Uterus (tissue), 4 donors: ENCODE measurements at places on chromosomes 2 and 18. TPM values are rescaled to one million over a fixed set of nuclear protein-coding genes. Genes with fewer than 3 reads are reported as not detected.

Gene PDCL3
- total RNA-seq, result 3.8 TPM

Gene ALKAL2
- total RNA-seq, result 33.1 TPM

Gene EVA1A
- 2.3 TPM for total RNA-seq

Gene KCNE4
- 38.4 TPM for total RNA-seq

Gene HMSD
- total RNA-seq, result not detected

Gene PLA2R1
- 36.2 TPM for total RNA-seq

Gene TUBA4B
- total RNA-seq, result not detected

Gene PASK
- total RNA-seq, result 11.5 TPM

DNA sequence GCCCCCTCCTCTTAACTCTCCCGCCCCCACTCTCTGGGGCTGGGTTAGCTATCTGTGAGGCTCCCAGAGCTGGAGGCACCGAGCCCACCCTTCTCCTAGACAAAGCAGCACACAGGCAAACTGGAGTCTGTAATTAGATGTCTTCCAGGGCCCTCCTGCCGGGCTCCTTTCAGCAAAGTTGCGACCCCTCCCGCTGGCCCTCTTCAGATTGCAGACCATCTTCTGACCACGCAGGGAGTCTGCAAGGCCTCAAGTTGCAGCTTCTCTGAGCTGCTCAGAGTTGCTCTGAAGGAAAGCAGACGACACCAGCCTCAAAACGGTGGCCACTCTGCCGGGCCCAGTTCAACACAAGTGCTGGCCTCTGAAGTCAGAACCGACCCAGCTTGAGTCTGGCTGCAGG is 228.4 kb upstream of the COPS8 start:
- DNase-seq, result no peak

DNA sequence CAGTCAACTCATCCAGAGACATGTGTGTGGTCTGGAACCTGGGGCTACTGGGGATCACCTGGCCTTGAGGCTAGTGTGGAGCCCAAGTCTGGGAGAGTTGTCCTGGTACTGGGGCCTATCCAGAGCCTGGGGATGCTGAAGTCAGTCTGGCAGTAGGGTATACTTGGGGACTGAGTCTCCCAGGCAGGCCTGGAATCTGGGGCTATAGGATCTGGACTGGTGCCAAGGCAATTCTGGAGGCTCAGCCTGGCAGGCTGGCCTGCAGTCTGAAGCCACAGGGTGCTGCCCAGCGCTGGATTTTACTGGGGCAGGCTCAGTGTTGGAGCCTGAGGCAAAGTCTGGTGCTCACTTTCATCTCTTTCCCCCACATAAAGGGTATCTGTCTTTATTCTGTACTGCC is 46.5 kb downstream of the AQP4 start:
- no peak for DNase-seq

GRCh38 chr2:38876407-38876806 is 631 bp downstream of the MORN2 start:
- no peak for DNase-seq

DNA sequence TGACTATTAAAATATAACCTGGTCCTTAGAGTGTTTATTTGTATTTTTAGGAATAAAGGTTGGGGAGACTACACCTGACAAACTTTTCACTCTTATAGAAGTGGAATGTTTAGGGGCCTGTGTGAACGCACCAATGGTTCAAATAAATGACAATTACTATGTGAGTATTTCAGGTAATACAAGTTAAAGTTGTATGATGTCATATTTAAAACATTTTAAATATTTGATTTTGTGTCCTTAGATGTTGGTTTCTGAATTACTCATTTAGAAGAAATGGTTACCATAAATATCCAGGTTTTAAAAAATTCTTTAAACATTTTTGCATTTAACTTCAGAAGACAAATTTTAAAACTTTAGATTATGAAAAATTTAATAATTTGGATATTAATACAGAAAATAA is 11.8 kb upstream of the ANKRD12 start:
- DNase-seq, result no peak

DNA sequence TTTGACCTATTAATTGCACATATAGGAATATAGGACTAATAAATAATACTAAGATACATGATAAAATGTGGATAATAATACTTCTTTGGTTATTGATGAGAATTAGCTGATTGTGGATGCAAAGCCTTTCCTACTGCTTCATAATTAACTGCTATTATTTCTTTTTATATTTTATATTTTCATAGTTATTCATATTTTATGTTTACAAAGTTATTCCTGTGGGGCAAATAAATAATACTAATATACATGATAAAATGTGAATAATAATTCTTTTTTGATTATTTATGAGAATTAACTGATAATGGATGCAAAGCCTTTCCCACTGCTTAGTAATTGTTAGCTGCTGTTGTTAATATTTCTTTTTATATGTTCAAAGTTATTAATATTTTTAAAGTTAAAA is 146.7 kb downstream of the EHBP1 start:
- no peak for DNase-seq

DNA sequence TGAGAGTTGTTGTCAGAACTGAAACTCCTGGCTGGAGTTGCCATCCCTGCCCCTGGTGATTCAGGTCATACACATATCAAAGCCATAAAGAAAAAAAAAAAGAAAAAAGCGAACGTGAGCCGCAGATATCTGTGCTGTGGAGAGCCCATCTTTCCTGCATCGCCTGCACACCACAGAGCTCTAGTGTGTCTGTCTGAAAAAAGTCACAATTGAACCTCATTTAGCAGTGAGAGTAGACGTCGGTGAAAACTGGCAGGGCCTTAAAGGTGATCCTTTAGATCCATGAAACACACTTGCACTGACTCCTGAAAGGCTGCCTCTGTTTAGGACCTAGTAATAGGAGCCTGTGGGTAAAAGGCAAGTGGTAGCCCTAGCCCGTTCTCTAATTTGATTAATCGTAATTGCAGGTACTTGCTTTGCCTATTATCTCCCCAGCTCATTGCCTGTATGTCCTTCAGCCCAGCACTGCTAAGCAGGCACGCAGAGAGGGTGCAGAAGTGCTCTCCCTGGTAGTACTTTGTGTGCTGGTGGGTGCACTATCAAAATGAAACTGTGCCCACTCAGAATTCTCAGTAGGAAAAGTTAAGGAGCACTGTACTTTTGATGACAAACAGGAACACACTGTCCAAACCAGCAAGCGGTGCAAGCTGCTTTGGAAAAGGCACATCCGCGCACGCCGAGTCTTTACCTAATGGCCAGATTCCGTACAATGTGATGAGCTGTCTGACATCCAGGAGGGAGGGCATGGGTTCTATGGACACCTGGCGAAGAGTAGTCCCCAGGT is 103.5 kb upstream of the ASB18 start:
- no peak for DNase-seq

DNA sequence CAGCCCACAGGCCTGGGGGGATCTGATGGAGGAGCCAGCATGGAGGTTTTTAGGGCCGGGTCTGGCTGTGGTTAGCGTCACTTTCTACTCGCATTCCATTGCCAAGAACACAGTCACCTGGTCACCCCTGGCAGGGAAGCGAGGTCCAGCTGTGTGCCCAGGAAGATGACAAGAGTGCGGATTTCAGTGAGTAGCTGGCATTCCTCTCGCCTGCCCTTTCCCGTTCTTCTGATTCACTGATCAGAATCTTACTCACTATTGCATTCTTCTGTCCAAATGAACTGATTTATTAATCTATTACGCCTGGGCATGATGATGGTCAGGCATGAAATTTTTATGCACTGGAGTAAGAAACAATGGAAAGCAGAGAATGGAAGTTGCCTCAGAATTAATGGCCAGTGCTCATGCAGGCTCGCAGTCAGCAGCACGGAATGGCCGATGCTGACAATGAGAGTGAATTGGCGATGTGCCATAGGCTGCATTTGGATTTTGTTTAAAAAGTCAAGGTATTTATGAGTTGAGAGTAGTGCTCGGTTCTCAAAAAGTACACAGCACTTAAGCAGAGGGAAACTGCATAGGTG is 76.4 kb upstream of the MGAT5 start:
- no peak for DNase-seq

DNA sequence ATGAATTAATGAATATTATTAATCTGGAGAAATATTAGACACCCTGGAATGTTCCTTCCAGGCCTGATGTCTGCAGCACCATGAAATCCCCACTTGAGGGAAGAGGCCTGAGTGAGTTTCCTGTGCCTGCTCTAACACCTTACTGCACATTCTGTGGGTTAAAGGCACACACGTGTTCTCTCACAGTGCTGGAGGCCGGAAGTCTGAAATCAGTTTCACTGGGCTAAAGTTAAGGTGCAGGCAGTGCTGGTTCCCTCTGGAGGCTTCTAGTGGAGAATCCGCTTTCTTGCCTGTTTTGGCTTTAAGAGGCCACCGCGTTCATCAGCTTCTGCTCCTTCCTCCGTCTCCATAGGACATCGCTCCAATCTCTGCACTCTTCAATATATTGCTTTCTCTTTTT is 48.7 kb downstream of the ACKR3 start:
- no peak for DNase-seq

- no peak for DNase-seq
Measured at GRCh38 chr2:172137943-172138342, 35.2 kb upstream of the DLX2 start.

DNA sequence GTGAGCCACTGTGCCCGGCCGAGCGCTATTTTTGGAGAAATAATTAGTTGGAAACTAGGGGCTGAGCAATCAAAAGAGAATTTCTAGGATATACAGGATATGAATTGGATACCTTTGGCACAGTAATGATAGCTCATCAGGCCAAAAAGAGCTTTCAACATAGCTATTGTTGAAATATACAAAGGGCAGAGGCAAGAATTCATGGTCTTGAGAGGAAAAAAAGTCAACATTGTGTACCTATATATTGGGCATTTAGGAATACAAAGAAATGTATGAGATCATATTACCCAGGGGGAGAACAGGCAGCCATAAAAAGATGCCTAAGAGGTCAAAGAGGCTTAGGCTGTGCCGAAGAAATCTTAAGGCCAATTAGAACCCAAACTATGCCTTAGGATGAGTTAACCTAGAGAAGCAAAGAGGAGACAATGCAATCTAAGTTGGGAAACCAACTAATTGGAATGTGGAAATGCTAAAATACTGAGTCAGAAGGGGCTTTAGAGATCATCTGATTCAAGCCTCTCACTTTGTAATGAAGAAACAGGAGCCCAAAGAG is 99.0 kb downstream of the RBBP8 start:
- no peak for DNase-seq

DNA sequence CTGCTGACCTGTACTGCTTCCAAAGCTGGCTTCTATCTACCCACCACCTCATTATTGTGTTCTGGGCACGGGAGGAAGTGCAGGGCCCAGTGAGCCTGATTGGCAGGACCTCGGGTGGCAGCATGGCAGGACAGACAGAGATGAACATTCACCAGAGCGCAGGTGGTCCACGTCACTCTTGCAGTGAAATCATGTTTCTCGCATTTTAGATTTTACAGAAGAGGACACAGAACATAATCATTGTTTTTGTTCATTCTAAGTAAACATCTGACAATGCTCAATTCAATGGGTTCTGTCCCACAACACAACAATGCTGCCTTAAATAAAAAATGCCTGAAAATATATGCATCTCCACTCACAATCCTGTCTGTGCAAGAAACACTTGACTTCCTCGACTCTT is 11.5 kb upstream of the BIN1 start:
- DNase-seq, result no peak

GRCh38 chr2:120109186-120110061 is 96.5 kb downstream of the EPB41L5 start:
- no peak for DNase-seq

GRCh38 chr2:197838579-197838978 is 34.2 kb downstream of the PLCL1 start:
- no peak for DNase-seq

GRCh38 chr18:24819141-24819890 is 358.9 kb downstream of the HRH4 start:
- DNase-seq, result no peak

DNA sequence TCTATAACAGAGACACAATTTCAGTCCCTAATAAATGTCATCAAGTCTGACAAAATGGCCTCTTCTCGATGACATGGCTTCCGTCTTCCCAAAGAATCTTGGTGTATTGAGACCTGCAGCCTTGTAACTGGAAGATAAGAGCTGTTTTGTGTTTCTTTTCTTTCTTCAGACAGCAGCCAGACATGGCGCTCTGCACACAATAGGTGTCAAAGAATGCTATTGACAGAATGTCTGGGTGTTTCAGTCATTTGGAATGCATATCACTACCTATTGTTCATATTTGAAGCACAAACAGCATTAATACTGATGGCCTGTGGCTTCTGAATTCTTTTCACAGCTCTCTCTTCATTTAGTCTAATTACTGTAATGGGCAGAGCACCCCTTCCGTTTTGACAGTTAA is 344.8 kb downstream of the RPRM start:
- no peak for DNase-seq

GRCh38 chr2:132586101-132586511 is 83.9 kb downstream of the LYPD1 start:
- DNase-seq, result no peak

DNA sequence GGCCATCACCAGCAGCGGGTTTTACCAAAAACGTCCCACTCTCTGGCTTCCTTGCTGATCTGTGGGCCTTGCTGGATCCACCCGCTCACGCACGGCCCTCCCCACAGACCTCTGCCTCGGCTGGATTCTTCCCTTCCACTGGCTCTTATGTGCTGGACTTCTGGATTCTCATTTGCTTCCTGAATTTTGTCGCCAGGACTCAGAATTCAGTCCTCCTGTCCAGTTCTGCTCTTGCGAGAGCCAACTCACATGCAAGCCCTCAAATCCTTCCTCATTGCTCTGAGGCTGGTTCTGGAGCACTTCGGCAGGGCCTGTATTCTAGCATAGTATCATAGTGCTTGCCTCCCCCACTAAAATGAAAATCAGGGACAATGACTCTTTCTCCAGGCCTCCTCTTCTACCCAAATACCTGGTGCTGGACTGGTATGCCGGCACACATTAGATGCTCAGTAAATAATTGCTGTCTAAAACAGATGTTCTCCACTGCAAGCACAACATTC is 115.5 kb downstream of the ATL2 start:
- no peak for DNase-seq

DNA sequence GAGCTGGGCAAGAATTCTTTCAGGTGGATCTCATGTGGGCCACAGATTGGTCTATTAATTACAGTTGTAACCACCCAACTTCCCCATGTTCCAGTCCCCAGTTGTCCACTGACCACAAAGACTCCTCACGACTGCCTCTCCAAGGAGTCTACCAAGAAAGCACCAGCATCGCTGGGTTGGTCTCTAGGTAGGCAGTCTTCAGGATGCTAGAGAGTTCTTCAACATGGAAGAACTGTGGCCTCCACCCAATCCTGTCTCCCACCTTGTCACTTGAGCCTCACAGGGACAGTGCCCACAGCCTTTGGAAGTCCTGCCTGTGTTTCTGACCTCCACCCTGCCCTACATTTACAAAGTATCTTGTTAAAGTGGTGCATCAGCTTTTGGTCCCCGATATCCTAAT is 184.7 kb upstream of the FN1 start:
- DNase-seq, result no peak

GRCh38 chr2:85580206-85580605 is 2.8 kb downstream of the VAMP8 start:
- no peak for DNase-seq

- no peak for DNase-seq
Measured at GRCh38 chr2:60523963-60524362, 29.5 kb downstream of the BCL11A start.

DNA sequence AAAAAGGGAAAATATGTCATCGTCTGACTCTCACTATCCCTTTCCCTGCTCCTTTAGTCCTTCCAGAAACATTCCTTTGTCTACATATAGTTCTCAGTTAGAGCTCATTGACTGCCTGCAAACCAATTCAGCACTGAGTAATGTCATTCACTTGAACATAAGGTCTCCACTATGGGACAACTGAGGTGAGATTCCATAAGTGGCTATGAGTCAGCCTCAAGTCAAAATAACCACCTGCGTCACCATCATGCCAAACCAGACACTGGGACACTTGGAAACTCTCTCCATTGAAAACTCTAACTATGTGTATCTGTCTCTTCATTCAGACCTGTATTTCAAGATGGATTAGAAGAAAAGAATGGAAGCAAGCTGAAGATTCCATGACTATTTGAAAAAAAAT is 878.0 kb upstream of the PIK3C3 start:
- no peak for DNase-seq
